ENCODE measurements at places on chromosomes 4 and X.

- no peak for DNase-seq
Observed at GRCh38 chr4:89142691-89143669, 31.6 kb downstream of the TIGD2 start.

GRCh38 chrX:17994429-17994828 lies 133.3 kb upstream of the RAI2 start:
- DNase-seq: no peak

DNA sequence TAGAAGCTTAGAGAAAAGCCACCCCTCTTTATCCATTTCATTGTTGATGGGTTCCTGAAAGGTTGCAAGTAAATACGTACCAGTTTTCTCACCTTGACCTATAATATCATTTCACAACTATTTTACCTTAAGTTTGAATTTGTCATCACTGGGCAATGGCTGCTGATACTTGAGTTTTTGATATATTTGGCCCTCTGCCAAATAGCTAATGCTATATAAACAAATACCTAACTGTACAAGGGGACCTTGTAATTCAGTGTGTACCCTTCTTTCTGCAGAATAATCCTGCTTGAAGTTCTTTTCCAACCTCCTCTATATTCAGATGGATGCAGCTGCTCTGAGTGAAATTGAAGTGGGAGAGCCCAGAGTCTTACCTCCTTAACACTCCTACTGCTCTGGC lies 19.0 kb upstream of the GLUD2 start:
- no peak for DNase-seq

DNA sequence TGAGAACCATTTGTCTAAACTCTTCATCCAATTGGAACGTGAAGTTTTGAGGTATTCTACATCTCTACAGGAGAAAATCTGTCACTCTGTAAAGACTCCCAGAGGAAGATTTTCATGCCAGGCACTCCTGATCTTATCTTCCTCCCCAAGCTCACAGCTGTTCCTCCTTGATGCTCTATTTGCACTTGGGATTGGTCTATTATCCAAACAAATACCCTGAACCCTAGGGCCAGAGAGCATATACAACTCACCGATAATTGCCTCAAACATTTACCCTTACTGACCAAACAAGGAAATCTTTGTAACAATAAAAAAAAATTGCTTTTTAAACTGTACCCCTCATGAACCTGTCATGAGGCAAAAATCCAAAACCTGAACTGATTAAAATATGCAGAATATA lies 372.7 kb downstream of the SH2D1A start:
- no peak for DNase-seq
